NCI-H1930 (cell line): ENCODE measurements at places on chromosomes 7 and 10.

DNA sequence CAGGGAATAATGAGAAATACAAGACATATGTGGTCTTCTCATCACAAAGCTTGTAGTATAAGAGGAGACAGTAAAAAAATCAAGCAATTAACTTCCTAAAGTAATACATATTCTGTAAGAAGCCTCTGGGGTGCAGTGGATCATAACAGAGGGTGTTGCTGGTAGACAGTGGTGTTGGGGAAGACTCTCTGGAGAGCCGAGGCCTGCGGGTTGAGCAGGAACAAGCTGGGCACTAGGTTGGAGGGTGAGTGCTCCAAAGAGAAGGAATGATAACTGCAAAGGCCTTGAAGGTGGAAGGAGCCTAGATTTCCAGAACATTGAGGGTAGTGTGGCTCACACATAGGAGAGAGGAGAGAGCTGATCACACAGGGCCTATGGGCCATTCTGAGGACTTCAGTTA, 1.5 kb downstream of the GIMAP4 start:
- DNase-seq, result no peak

- no peak for DNase-seq
Measured at GRCh38 chr7:81430150-81430549, 339.7 kb downstream of the HGF start.

DNA sequence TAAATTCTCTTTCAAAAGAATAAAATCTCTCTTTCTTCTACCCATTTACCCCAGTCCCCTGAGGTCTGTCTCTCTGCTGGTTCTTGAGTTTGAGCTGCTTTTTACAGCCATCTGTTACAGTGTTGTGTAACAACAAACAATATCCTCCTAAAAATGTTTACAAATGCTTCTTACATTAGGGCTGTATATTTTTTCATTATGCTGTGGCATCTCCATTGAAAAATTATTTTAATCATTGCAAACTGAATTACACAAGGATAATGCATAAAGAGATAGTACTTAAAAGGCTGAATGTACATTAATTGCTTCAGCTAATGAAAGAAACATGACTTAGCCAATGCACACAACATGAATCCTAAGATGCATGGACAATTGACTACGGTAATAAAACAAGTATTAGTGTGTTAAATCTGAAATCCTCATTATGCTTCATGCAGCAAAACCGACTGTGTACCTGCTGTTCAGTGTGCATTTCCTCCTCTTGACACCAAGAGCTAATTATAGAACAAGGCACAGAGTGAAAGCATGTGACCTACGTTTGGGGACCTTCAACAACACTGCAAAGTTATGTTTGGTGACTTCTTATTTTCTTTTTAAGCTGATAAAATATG, 181.7 kb upstream of the RHOBTB1 start:
- DNase-seq, result no peak

GRCh38 chr7:88204525-88205110, 15.2 kb downstream of the SRI start:
- DNase-seq, result peak; percentile 19

- no peak for DNase-seq
Measured at GRCh38 chr10:96627292-96627691, 40.5 kb upstream of the TM9SF3 start.

- no peak for DNase-seq
Measured at GRCh38 chr10:50501924-50502452, 121.8 kb downstream of the SGMS1 start.

- DNase-seq, result no peak
Measured at GRCh38 chr10:19853831-19854230, 37.6 kb downstream of the PLXDC2 start.

- no peak for DNase-seq
Measured at GRCh38 chr7:134844200-134844599, 64.8 kb downstream of the CALD1 start.

- no peak for DNase-seq
Measured at GRCh38 chr7:75624134-75624832, 114.5 kb downstream of the HIP1 start.

- no peak for DNase-seq
Measured at GRCh38 chr10:11285171-11285570, 267.5 kb downstream of the CELF2 start.

DNA sequence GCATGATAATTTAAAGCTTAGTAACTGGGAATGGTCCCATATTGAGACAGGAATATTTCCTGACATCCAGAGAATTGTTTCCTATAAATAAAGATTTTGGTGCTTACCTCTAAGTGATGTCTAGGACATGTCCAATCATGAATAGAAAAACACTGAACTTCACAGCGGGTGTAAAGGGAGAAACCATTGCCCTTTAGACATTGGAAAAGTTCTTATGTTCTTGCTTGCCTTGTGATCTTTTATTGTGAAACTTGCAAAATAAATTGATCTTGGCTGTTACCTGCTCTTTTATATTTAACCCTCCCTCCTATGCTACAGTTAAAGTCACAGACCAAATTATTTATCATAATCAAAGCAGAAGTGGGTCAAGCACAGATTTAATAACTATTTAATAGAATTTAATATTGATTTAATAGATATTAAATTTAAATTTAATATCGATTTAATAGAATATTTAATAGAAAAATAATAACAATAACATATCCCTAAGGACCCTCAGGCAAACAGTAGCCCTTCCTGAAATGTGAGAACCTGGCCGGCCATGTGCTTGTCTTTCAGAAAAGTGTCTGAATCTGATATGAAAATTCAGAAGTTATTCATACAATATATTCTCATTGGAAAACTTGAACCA, 47.0 kb upstream of the AKR1C1 start:
- DNase-seq, result no peak

- DNase-seq, result no peak
Measured at GRCh38 chr7:79009647-79010046, 443.8 kb downstream of the MAGI2 start.

DNA sequence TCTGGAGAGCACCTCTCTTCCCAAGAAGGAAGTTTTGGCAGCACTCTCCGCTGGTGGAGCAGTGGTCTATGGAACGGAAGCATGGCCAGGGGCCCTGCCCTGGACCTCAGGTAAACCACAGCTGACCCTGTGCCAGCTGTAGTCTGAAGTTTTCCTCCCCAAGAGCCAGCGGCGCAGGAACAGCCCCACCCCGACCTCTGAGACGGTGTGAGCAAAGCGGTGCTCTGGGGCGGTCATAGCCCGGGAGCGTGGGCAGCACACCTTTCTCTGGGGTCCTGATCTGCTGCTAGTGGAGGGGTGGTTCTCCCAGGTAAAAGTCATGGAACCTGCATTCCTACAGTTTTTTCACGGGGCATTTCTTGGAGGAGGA, 52.6 kb downstream of the TSPAN15 start:
- no peak for DNase-seq

DNA sequence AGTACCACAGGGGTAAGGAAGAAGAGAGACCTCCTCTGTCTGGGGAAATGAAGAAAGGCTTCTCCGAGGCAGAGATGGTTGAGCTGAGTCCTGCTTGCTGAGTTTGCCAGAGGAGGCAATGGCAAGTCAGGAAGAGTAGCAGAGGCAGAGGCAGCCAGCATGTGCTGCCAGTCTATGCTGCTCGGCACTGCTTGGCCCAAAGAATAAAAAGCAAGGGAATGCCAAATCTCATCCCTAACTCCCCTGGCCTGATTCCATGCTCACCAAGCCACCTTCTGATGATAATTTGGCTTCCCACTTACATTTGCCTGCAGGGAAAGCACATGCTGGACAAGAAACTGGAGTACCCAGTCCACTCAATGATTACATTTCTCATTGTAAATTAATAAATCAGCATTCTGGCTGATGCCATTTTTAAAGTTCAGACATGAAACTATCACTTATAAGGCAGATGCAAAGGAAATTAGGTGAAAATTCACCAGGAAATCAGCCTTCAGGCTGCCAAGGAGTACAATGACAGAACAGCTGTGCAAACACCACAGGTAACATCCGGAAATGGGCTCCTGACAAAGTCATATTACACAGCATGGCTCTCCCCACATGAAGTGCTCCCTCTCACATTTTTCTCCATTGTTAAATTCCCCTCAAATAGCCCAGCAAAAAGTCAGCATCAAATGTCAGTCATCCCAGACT, 245.9 kb downstream of the MTERF1 start:
- peak; percentile 65 for DNase-seq

- DNase-seq, result no peak
Measured at GRCh38 chr7:101093906-101094305, 8.6 kb downstream of the TRIM56 start.
